Right lung (tissue), 10 donors: ENCODE measurements at places on chromosomes 6 and 20. TPM values are rescaled to one million over a fixed set of nuclear protein-coding genes. Genes with fewer than 3 reads are reported as not detected.

SAMD10 gene
- polyA plus RNA-seq, result 5.9 TPM

EFCAB8 gene
- 0.18 TPM for polyA plus RNA-seq

TCP11 gene
- polyA plus RNA-seq, result 1.5 TPM

RIMS1 gene
- polyA plus RNA-seq, result 0.81 TPM

SFTA2 gene
- 8.8 TPM for polyA plus RNA-seq

SH3BGRL2 gene
- polyA plus RNA-seq, result 30.4 TPM
